ENCODE measurements at places on chromosomes 6 and 20. TPM values are rescaled to one million over a fixed set of nuclear protein-coding genes. Genes with fewer than 3 reads are reported as not detected.

DNA sequence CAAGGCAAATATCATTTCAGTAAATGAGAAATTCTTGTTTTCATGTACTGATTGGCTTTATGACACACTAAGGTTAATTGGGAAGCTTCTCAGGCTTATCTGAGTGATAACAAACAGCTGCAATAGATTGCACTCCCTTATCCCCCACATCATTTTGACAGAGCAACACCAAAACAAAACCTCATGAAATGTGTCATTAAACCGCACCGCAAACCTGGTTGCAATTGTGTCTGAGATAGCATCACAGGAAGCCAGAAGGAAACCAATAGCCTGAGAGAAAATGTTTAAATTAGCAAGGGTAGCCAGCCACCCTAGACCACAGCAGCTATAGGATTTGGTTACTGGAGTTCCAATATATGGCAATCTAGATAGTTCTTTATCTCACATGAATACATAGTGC is 31.6 kb upstream of the LAMA4 start:
- H3K36me3 ChIP-seq = no peaks in the 10 kb centered on the region
- H3K4me3 ChIP-seq = no peak overlapping the region
- peaks cover 8% of the 10 kb centered on the region for H3K27me3 ChIP-seq

SYTL3 gene
- 54.8 TPM for total RNA-seq

RFX6 gene
- total RNA-seq = not detected

OR2H2 gene
- not detected for total RNA-seq

- H3K27ac ChIP-seq = no peak overlapping the region
- peaks cover 19% of the 10 kb centered on the region for H3K4me1 ChIP-seq
These were observed 5.5 kb downstream of the GMNN start for GRCh38 chr6:24780206-24780605.

GRCh38 chr6:50979171-50979525 is 160.5 kb downstream of the TFAP2B start:
- no peak overlapping the region for H3K4me3 ChIP-seq
- no peak overlapping the region for H3K27ac ChIP-seq
- no peaks in the 10 kb centered on the region for H3K27me3 ChIP-seq
- H3K36me3 ChIP-seq = no peaks in the 10 kb centered on the region

DNA sequence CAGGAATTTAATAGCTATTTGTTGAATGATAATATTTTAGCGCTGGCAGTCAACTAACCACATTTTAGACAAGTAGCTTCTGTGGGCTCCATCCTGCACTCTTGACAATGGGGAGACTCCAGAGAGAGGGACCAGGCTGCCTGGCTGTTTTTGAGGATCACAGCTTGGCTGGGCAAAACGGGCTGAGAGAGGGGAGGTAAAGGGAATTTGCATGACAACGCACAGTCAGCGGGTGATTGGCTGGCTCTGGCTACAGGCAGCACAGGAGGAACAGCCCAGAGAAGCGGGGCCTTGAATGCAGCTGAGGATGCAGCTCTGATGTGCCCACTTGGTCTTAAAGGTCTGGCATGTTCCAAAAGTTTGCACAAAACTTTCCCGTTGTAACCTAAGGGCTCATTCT is 41.2 kb downstream of the LRFN2 start:
- H3K27me3 ChIP-seq = no peaks in the 10 kb centered on the region
- H3K27ac ChIP-seq = no peak overlapping the region
- H3K4me3 ChIP-seq = no peak overlapping the region
- H3K36me3 ChIP-seq = no peaks in the 10 kb centered on the region
- no peak for DNase-seq

DNA sequence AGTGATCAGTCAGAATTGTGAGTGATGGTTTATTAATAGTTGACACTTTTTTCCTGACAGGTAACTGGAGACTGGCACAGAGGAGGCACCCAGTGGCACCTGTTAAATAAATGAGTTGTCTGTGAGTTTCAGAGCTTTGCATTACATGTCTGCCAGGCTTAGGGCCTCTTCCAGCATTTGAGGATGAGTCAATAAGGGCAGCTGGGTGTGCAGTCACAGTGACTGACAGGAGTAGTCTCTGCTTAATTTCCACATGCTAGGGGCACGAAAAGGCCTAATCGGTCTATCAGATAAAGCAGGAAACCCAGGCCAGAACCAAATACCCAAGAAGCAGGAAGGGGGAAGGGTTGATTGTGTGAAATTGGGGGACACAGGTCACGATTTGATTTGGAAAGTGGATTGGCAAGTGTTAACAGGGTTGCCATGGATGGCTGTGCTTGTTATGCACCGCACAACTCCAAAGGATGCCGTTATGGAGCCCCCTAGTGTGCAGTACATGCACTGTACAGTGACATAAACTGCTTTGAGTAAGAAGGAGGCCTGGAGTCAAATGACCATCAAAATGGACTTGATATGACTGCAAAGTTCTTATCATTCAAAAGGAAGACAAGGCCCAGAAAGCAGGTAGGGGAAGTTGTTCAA is 111.9 kb upstream of the GGTLC1 start:
- no peak overlapping the region for H3K4me3 ChIP-seq
- H3K27ac ChIP-seq = no peak overlapping the region
- DNase-seq = peak; percentile 32
- H3K36me3 ChIP-seq = no peaks in the 10 kb centered on the region

AAR2 gene
- 18.0 TPM for total RNA-seq

- H3K4me3 ChIP-seq = peak overlapping the region; percentile 77
- peaks cover 43% of the 10 kb centered on the region for H3K4me1 ChIP-seq
- peak overlapping the region; percentile 87 for H3K27ac ChIP-seq
- no peaks in the 10 kb centered on the region for H3K27me3 ChIP-seq
These were observed 2.2 kb downstream of the HMGA1 start for GRCh38 chr6:34238585-34239499.

RHAG gene
- total RNA-seq = not detected

- H3K4me1 ChIP-seq = no peaks in the 10 kb centered on the region
- no peaks in the 10 kb centered on the region for H3K27me3 ChIP-seq
- no peaks in the 10 kb centered on the region for H3K36me3 ChIP-seq
- no peak for DNase-seq
These were observed 186.8 kb downstream of the FUT9 start for GRCh38 chr6:96202571-96202970.

ECT2L gene
- total RNA-seq = not detected

RCAN2 gene
- total RNA-seq = not detected

BEND6 gene
- total RNA-seq = not detected

GRCh38 chr6:26187981-26188635 is 100.9 kb downstream of the HFE start:
- no peaks in the 10 kb centered on the region for H3K36me3 ChIP-seq
- peak overlapping the region; percentile 90 for H3K27ac ChIP-seq
- DNase-seq = no peak
- H3K4me3 ChIP-seq = peak overlapping the region; percentile 90
- no peaks in the 10 kb centered on the region for H3K27me3 ChIP-seq

BTN1A1 gene
- total RNA-seq = not detected

IMPG1 gene
- not detected for total RNA-seq

DNA sequence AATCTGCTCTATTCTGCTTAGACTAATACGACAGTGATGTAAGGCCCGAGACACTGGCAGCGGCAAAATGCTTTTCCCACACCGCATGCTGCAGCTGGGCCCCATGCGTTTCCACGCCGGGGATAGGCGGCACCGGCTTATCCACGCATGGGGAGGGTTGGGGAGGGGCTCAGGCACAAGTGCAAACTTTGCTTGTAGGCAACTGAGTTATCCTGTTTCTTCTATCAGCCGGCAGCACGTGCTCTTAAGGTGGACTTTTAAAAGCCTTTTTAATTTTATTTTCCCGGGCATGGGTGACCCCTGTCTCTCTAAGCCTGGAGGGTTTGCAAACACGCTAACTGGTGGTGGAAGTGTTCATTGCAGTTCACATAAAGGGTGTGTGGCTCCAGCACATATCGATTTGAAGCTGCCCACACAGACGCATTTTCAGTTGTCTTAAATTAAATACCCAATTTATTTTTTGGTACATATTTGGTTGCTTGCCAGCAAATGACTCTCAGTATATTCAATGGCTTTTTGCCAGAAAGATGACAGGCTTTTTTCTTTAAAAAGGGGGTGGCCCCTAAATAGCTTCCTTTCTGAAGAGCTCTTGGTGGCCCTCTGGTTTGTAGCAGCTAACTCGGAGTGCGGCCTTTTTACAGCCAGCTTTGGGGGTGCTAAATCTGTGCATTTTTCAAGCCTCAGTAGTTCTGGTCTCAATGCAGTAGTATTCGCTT is 561.8 kb upstream of the AGPAT4 start:
- no peak overlapping the region for H3K27ac ChIP-seq
- H3K36me3 ChIP-seq = no peaks in the 10 kb centered on the region
- H3K4me1 ChIP-seq = no peaks in the 10 kb centered on the region
- no peak overlapping the region for H3K4me3 ChIP-seq

Measured in CD4-positive, CD25-positive, alpha-beta regulatory T cell (primary cell).